ENCODE measurements at places on chromosomes 2 and 18.

DNA sequence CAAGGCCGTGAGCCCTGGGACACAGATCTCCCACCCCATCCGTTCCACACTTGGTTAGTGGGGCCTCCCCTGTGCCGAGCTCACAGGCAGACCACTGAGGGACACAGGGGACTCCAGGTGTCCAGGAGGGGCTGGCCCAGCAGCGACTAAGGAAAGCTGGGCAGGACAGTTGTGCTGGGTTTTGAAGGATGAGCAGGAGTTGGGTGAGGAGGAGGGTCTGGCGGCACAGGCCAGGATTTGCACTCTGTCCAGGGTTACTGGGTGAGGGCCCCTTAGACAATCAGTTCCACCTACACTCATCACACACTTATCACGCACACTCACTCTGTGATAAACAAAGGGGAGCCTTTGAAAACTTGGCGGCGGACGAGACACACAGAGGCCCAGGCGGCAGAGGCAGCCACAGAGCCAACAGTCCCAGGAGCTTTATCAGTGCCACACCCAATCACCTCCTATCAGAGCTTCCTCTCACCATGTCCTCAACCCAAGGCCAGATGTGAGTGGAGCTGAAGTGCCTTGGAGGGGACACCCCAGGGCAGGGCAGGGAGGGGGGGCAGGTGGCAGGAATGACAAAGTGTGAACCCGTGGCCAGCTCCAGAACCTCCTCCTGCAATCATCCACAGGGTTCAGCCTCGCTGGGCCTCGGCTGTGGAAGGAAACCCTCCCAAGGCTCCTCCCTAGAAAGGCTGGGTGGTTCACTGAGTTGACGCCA is 26.6 kb downstream of the BIN1 start:
- no peak for DNase-seq

GRCh38 chr18:64100116-64100922 is 48.6 kb downstream of the LINC00305 start:
- DNase-seq, result no peak

GRCh38 chr2:237895544-237896506 is 36.4 kb downstream of the RAMP1 start:
- no peak for DNase-seq

DNA sequence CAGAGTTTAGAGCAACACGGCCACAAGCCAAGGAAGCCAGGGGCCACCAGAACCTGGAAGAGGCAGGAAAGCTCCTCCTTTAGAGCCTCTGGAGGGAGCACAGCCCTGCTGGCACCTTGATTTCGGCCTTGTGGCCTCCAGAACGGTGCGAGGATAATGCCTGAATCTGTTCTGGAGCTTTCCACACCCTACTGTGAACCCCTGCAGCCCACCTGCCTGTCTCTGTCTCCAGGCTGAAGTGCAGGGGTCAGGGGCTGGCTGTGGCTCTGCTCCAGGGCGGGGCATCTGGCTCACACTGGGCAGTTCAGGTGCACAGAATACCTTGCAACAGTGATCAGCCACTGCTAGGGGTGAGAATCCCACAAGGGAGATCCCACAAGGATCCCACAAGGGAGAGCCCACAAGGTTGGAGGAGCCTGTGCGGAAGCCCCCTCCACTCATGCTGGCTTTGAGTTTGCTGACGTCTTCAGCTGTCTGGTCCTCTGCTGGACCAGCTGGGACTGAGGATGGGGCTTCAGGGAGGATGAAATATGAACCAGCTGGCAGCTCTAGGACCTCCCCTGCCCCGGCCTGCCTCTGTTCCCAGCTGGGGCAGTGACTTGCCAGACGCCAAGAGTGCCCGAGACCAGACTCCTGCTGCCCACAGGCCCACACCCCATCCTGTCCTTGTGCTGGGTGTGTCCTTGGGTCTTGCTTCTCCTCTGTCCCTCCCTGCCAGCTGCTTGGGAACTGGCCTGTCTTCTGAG is 56.4 kb upstream of the OTOS start:
- no peak for DNase-seq

- no peak for DNase-seq
Observed at GRCh38 chr18:62954366-62954765, 239.0 kb downstream of the PHLPP1 start.

DNA sequence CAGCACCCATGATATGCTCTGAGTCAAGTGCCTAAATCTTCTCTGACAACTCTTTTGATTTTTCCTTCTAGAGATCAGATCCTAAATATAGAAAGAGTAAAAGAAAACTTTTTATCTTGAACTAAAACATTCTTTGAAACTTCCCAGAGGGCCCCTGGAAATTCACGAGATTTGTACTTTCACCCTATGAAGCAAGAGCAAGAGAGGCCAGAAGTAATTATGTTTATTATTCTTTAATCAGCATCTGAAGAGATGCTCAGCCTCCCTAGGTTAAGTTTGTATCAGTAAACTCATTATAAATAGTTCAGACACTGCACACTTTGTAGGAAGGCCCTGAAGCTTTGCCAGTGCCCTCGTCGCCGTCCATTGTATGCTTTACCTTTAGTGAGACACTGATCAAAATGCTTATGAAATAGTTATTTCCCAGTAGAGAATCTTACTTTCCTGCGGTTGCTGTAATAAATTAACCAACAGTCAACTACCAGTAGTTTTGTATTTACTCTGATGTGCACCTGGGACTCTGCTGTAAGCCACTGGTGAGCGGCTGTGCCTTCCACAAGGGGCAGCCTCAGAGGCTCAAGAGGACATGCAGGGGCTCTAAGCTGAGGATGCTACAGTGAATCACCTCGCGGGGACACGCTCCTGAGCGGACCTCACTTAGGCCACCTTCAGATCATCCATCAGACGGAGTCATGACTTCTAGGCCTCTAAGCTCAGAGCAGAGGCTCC is 71.9 kb downstream of the BIN1 start:
- no peak for DNase-seq

All from fibroblast of skin of left quadriceps (primary cell).